ENCODE measurements at places on chromosomes 4 and X.

- DNase-seq: no peak
These were observed 23.6 kb downstream of the SH3BP2 start for GRCh38 chr4:2816401-2816954.

- no peak for DNase-seq
These were observed 739.3 kb upstream of the FAM241A start for GRCh38 chr4:111405989-111406388.

- DNase-seq: no peak
These were observed 15.2 kb upstream of the PACRGL start for GRCh38 chr4:20684852-20685763.

- DNase-seq: no peak
These were observed 355.5 kb downstream of the KCNIP4 start for GRCh38 chr4:21592970-21593670.

DNA sequence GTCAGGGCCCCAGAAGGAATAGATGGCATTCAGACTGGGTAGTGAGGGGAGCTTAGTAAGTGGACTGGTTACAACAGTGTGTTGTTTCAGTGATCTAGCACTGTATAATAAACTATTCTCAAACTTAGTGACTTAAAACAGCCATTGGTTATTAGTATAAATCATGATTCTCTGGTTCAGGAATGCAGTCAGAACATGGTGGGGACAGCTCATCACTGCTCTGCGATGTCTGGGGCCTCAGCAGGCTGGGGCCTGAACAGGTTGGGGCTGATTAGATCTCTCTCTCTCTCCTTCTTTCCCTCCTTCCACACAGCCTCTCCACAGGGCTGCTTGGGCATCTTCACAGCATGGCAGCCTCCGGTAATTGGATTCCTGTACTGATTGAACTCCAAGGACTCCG is 160.4 kb downstream of the GATB start:
- DNase-seq: no peak

DNA sequence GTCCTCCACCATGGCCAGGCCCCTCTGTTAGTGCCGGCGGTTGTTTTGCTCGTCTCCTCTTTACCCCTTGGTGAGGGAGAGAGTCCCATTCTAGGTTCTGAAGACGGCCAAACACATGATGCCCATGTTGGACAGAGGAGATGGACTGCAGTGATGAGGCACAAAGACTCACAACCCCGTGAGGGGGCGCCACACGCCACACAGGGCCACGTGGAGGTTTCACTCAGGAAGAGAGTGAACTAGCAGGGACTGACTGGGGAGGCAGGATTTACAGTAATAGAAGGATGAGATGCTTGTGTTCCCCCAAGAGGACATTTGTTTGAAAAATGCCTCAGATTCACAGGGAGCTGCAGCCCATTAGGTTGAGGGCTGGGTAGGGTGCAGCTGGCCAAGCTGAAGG is 655.3 kb upstream of the FRG1 start:
- DNase-seq: no peak

- DNase-seq: no peak
These were observed 9.1 kb downstream of the SYN1 start for GRCh38 chrX:47610511-47610910.

- no peak for DNase-seq
These were observed 31.3 kb downstream of the FAM241A start for GRCh38 chr4:112176596-112176995.

DNA sequence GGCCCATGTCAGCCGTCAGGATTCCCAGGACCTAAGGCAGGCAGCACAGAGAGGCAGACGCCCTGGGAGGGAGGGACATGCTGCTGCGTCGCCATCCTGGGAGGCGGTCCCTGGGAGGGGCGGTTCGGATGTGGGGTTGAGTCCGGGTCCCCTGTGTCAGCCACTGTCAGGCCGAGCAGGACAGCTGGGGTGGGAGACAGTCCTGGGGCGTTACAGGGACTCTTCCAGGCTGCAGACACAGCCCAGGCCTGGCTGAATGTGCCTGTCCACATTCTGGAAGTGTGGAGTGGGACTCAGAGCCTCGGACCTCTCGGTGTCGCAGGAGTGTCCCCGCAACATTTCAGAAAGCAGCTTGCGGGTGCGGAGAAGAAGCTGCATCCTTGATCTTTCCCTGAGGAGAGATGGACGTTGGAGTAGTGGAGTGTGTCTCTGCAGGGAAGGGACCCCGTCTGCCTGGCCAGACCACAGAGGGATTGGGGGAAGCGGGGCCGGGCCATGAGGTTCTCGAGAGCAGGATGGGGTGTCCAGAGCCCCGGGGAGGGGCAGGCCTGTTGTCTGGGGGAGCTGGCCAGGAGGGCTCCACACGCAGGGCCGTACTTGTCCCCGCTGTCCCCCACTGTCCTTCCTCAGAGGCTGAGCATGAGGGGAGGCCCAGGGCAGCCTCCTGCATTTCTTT is 6.1 kb downstream of the AKAP17A start:
- no peak for DNase-seq
